Placental pericyte (primary cell): ENCODE measurements at places on chromosomes 6 and 20. TPM values are rescaled to one million over a fixed set of nuclear protein-coding genes. Genes with fewer than 3 reads are reported as not detected.

The ZC3H12D gene
- 0.14 and 0.22 TPM in 2 replicates for total RNA-seq

The EYS gene
- under 0.01 TPM in 2 replicates for total RNA-seq

The TMEM74B gene
- total RNA-seq = not detected in 2 replicates

The DNMT3B gene
- total RNA-seq = 2.2 and 5.2 TPM in 2 replicates

The GTSF1L gene
- not detected in 2 replicates for total RNA-seq
